Spleen (tissue), 13 donors: ENCODE measurements at places on chromosomes 12 and 14.

- DNase-seq: no peak
Observed at GRCh38 chr14:21049271-21049673, 7.1 kb downstream of the RNASE7 start.

- DNase-seq: no peak
Observed at GRCh38 chr12:54590978-54591591, 2.6 kb upstream of the PPP1R1A start.

DNA sequence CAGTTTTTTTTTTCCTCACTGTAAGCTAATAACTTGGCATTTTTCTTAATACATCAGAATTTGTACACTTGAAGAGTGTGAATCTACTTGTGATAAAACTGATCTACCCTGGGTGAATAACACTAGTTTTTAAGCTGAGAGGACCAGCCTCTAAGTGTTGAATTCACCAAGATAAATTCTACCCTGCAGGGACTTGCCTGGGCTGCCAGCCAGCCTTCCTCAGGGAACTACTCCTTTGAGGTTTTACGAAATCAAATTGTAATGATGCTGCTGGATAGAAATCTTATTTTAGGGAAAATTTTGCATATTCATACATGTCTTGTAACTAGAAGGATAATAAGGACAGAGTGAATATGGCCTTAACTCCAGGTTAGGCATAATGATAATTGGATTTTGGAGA lies 1.9 kb downstream of the MED21 start:
- no peak for DNase-seq

GRCh38 chr12:96198965-96199364 lies 4.8 kb downstream of the ELK3 start:
- DNase-seq: no peak

DNA sequence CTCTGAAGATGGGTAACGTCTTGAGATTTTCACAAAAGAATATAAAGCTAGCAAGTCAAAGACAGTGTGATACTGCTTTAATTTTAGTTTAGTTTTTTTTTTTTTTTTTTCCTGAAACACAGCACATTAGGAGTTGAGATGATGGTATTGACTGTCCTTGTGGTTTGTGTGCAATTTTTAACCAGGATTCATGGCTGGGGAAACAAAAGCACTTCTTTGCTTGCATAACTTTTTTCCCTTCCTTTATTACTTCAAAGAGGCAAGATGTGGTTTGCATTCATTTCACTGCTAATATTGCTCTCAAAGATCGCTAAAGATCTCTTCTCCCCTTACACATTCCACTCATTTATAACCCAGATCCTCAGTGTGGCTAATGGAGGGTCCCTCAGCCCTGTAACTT lies 157.1 kb upstream of the PZP start:
- DNase-seq: no peak

DNA sequence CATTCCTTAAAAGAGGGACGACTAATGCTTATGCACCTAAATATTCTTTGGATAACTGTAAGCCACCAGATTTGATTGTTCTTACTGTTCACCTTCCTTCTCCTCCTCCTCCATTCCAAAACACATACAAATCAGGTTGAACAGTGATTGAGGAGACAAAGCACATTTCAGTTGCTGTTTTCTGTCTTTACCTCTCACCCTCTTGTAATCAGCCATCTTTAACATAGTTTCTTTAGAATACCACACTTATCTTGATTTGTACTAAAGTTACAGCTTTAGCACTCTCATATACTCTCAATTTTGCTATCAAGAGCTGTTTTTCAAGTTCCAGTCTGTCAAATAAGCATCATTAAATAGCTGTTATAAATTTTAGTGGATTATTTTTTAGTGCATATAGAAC lies 338.3 kb upstream of the RGS6 start:
- DNase-seq: no peak

DNA sequence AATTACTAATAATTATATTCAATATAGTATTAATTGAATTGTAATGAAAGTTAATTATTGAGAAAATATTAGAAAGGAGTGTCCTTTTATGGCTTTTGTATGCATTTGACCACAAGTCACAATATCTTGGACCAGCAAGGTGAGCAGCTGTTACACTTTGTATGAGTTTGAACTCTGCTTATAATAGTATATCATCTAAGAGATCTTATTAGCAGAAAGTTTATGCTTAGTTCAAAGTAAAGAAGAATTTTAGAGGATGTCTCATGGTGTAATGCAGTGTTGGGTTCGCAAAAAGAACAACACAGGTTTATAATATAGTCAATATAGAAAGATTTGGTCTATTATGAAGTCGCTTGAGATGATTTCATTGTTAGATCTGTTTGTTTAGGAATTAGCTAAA lies 2.0 kb upstream of the TRIM9 start:
- no peak for DNase-seq

GRCh38 chr14:21680072-21680471 lies 6.5 kb upstream of the OR4E1 start:
- DNase-seq: no peak

DNA sequence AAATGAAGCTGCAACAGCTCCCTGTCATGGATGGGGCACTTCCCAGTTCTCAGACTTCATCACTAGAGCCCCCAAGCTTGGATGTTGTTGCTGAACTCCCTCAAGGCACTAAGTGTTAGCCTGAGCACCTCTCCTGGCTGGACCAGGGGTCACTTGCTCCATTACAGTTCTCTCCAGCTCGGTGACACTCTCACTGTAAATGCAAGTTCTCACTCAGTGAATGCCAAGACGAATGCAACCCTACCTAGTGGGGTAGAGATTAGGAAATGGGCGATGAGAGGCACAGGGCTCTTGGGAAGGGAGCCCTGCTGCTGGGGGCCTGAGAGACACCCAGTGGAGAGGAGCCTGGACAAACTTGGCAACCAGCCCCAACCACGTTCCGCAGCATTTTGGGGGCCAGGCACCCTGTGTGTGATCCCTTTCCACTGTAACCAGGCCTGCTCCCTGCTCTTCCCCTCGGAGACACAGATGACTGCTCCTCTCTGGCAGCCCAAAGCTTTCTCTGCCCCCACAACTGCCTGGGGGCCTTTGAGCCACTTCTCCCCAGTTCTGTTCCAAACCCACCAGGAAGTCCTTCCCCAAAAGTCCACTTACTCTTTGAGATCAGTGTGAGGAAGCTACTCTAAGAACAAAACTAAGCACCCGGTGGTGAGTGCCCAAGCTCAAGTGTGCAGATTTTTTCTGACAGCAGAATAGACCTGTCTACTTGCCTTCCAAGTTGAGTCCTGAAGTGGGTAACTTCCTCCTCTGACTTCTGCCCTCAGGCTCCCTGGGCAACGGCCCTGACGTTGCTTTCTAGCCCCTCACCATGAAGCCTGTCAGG lies 8.0 kb upstream of the SELPLG start:
- DNase-seq: peak; percentile 64

GRCh38 chr12:49243631-49244030 lies 21.3 kb upstream of the TUBA1C start:
- DNase-seq: no peak

DNA sequence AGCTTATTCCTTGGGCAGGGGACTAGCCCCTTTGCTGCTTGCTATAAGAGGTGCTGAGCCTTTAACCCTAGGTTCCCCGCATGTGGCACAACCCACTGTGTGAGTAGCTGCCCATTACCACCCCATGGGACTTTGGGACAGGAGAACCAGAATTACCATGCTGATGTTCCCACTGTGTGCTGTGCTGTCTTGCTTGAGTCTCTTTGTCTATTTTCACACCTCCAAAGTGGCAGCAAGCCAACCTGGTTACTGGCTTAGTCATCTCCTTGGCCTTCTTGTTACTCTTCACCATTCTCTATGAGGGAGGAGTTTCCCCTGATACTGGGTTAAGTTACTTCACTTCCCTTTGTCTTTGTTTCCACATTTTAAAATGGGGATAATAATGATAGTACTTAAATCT lies 73.4 kb upstream of the ETV6 start:
- no peak for DNase-seq

DNA sequence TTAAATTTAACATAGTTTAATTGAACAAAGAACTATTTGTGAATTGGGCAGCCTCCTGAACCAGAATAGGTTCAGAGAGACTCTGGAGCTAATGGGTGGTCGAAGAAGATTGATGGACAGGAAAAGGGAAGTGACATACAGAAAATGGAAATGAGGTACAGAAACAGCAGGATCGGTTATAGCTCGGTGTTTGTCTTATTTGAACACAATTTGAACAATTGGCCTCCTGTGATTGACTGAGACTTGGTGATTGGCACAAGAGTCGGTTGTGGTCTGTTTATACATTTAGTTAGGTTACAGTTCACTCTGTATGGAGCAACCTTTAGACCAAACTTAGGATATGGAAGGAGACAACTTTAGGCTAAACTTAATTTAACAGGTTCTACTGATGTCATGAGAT lies 18.4 kb upstream of the CFL2 start:
- DNase-seq: no peak

- DNase-seq: no peak
Observed at GRCh38 chr12:66947119-66947518, 268.2 kb upstream of the GRIP1 start.

- DNase-seq: peak; percentile 81
Observed at GRCh38 chr12:108332791-108333382, 6.2 kb downstream of the CMKLR1 start.

GRCh38 chr12:120887253-120888043 lies 16.7 kb downstream of the SPPL3 start:
- DNase-seq: no peak

- DNase-seq: peak; percentile 92
Observed at GRCh38 chr14:104735830-104736642, 12.0 kb downstream of the ADSS1 start.

GRCh38 chr12:8089716-8090115 lies 7.6 kb downstream of the NECAP1 start:
- no peak for DNase-seq

DNA sequence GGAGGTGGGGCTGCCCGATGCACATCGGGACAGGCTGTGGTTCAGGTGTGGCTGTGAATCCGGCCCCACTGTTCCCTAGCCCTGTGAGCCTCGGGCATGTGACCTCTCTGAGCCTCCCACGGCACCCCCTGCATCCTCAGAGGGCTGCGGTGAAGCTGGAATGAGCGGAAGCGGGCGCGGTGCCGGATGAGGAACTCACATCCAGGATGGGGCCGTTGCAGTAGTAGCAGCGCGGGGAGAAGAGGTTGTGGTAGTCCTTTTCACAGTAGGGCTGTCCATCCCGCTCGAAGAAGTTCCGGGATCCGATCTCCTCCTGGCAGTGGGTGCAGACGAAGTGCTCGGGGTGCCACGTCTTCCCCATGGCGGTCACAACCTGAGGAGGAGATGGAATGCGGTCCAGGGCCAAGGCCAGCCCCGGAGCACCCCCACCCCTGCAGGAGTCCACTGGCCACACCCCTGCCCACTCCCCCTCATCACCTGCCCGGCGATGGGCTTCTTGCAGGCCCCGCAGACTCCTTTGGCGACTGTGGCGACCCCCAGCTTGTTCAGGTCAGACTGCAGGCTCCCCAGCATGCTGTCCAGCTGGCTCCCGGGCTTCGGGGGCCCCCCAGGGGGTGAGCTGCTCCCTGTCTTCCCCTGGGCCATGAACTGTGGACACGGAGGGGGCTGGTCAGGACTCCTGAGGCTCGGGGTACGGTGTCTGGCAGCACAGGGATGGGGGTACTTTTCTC lies 13.9 kb upstream of the RPLP0 start:
- no peak for DNase-seq

GRCh38 chr14:23550131-23550811 lies 1.3 kb downstream of the ZFHX2 start:
- DNase-seq: no peak

- DNase-seq: peak; percentile 41
Observed at GRCh38 chr14:101893759-101894158, 70.6 kb upstream of the DYNC1H1 start.

- no peak for DNase-seq
Observed at GRCh38 chr14:70920608-70921007, 13.3 kb downstream of the PCNX1 start.

DNA sequence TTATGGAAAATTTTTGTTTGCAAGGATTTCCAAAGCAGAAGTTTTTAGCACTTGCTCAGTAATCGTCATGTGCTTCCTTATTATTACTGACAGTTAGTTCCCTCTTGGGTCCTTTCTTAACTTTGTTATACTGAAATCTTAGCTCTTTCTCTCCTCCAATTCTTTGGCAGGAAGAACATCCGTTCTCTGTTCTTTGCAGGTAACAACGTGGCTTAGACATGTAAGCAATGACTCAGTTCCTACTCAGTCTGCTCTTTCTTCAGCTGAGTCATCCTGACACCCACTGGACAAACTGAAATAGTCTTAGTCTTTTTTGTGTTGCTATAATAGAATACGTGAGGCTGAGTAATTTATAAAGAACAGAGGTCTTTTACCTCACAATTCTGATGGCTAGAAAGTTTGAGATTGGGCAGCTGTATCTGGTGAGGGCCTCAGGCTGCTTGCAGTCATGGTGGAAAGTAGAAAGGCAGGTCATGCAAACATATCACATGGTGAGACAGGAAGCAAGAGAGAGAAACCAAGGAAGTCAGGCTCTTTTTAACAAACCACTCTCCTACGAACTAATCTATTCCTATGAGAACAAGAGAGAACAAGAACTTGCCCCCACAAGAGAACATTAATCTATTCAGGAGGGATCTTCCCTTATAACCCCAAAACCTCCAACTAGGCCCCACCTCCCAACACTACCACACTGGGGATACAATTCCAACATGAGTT lies 49.2 kb downstream of the TESPA1 start:
- DNase-seq: no peak

DNA sequence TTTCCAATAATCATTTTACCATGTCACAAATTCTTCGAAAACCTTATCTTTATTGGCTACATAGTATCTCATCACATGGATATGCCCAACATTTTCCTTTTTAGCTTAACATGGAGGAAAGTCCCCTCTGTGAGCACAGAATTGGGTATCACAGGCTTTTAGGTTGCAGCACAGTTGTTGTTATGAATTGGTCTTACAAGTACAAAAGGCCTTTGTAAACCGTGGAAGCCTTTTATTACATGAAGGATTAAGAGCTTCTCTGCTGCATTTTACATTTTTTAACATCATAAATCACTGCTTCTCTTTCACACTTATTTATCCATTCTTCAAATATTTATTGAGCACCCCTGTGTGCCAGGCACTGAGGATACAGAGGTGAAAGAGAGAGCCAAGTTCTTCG lies 26.2 kb downstream of the UBE3B start:
- no peak for DNase-seq

DNA sequence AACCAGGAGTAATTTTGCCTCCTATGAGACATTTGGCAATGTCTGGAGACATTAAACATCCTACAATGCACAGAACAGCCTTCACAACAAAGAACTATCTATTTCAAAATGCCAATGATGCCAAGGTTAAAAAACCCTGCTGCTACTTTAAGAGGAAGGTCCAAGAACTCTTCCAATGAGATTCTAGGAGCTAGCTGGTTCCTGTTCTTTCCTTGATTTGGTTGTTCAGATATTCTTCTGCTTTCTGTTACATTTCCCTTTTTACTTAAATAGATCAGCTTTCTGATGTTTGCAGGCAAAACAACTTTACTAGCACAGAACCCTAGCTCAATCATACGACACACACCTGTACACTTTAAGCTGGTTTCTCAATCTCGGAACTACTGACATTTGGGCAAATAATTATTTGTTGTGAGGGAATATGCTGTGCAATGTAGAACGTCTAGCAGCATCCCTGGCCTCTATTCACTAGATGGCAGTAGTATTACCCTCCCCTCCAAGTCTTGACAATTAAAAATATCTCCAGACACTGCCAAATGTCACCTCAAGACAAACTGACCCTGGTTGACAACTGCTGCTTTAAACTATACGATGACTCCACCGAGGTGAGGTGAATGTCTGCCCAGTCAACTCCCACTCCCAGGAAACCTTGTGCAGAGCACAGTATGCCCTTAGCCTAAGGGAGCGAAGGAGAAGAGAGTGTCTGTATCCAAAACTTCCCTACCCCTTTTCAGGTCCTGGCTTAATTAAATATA lies 4.4 kb downstream of the BLTP3B start:
- DNase-seq: no peak

- DNase-seq: no peak
Observed at GRCh38 chr12:121188227-121188626, 21.7 kb upstream of the P2RX4 start.

- DNase-seq: no peak
Observed at GRCh38 chr14:76672123-76672522, 89.1 kb upstream of the VASH1 start.
